ENCODE measurements at places on chromosomes 11 and 22. TPM values are rescaled to one million over a fixed set of nuclear protein-coding genes. Genes with fewer than 3 reads are reported as not detected.

The MFRP gene
- total RNA-seq, result not detected

The CDC42BPG gene
- total RNA-seq, result 2.3 TPM

DNA sequence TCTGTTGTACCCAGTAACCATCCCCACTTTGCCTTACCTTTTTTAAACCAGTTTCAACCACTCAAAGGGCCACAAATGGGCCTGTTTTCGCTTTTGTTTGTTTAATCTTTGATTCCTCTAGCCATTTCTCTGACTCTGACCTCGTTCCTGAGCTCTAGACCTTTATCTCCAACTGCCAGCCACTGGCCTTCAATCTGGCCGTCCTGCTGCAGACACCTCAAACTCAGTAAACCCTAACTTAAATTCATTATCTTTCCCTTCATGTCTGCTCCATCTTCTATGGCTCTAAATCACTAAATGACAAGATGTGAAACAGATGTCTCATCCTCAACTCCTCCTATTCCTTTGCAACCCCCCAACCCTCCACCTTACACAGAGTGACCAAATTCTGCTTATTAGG is 1.3 kb upstream of the GDPD4 start:
- H3K27me3 ChIP-seq, result no peaks in the 10 kb centered on the region
- DNase-seq, result no peak
- no peaks in the 10 kb centered on the region for H3K36me3 ChIP-seq

GRCh38 chr11:92501066-92501739 is 276.6 kb downstream of the FAT3 start:
- H3K36me3 ChIP-seq, result no peaks in the 10 kb centered on the region
- H3K27ac ChIP-seq, result no peak overlapping the region
- H3K4me3 ChIP-seq, result no peak overlapping the region
- no peaks in the 10 kb centered on the region for H3K27me3 ChIP-seq
- H3K4me1 ChIP-seq, result no peaks in the 10 kb centered on the region

GRCh38 chr11:61488651-61489291 is 19.8 kb upstream of the LRRC10B start:
- no peaks in the 10 kb centered on the region for H3K4me1 ChIP-seq
- H3K4me3 ChIP-seq, result no peak overlapping the region
- H3K27ac ChIP-seq, result no peak overlapping the region

All from CD8-positive, alpha-beta memory T cell (primary cell).